ENCODE measurements at places on chromosomes 2 and 18.

- DNase-seq = no peak
Measured at GRCh38 chr18:38923126-38923525, 1357.5 kb upstream of the CELF4 start.

DNA sequence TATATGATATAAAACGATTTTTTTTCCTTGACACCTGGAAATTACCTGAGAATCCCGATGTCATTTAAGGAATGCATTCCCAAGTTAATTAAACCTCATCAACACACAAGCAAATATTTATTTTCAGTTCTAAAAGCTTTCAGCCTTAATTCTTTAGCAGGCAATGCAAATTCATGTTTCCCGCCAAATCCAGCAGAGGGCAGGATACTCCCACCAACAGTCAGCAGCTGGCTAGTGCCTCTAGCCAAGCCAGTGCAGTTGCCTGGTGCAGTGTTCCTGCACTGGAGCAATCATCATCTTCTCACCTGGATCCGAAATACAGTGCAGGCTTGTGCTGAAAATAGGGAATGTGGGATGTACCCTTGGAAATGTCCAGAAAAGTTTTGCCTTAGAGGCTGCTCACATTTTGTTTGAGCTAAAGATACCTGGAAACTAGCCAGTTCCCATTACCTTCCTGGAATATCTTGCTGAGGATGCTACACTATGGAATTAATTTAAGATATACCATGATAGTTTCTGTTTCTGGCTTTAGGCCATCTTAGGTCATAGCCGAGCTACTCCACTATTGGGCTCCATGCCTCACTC, 48.4 kb upstream of the CYTIP start:
- peak; percentile 44 for DNase-seq

DNA sequence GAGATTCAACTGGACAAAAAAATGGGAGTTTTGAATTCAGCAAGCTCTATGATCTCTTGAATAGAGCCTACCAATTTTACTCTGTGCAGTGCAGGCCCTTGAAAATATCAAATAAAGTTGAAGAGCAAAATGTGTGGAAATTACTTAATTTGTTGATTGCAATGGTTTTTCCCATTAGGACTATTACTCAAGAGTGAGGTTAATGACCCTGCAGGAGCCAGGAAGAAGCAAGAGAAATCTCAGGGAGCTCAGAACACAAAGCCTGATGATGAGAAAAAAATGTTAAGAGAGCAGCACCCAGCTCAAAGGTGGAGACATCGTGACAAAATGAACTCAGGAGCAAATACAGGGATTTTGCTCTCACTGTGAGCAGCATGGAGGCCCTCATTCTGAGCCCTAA, 337.6 kb upstream of the TRIB2 start:
- DNase-seq = no peak

- no peak for DNase-seq
Measured at GRCh38 chr18:23317975-23318675, 135.0 kb upstream of the RIOK3 start.

DNA sequence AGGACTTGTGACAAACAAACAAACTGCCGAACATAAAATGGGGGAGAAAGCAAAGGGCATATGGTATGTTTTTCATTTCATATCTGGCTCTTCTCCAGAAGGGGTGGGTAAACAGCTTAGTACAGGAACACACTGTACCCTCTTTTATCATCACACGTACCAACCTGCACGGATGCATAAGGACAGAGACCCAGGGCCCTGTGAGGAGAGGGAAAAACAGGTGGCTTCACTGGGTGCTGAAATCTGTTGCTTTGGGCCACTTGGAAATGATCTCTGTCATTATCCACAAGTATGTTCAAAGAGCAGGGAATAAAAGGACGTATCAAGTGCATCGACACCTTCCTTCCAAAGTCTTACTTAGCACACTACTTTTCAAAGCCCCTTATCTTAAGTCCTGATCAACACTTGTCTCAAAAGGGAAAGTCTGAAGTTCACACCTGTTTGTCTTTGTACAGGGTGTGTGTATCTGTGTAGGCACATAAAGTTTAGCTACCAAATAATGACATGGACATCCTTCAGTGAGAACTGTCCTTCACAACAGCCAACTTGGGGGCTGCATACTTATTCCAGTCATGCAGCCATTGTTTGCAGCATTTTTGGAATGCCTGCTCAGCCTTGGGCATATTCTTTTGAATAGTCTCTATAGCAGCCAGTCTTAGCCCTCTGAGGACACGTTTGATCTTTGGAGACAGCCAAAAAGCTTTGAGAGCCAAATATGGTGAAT, 60.6 kb downstream of the IRS1 start:
- DNase-seq = no peak

All from hypothalamus (tissue), 51 donors.